Airway epithelial cell (primary cell): ENCODE measurements at places on chromosomes 13 and 19. TPM values are rescaled to one million over a fixed set of nuclear protein-coding genes. Genes with fewer than 3 reads are reported as not detected.

The KIR3DL3 gene
- total RNA-seq: not detected in 2 replicates

The CLDN10 gene
- total RNA-seq: 0.78 and 1.7 TPM in 2 replicates

The FSD1 gene
- 5.1 and 6.4 TPM in 2 replicates for total RNA-seq

The NANOS3 gene
- total RNA-seq: not detected in 2 replicates

The ZNF772 gene
- 6.4 and 11.4 TPM in 2 replicates for total RNA-seq

The GFY gene
- total RNA-seq: not detected in 2 replicates

The ZNF560 gene
- total RNA-seq: 0.49 TPM in 1 of 2 replicates, not detected in the other

The KLK6 gene
- 2.2 and 2.8 TPM in 2 replicates for total RNA-seq

The LGALS7B gene
- total RNA-seq: 222 and 322 TPM in 2 replicates

The COL4A1 gene
- total RNA-seq: 80.3 and 108 TPM in 2 replicates

The C13orf46 gene
- not detected in 2 replicates for total RNA-seq

The RUBCNL gene
- total RNA-seq: not detected in 2 replicates

The BTBD2 gene
- 64.8 and 101 TPM in 2 replicates for total RNA-seq
